A549 treated with CpdA at 1 μM for 4 hours (cell line): ENCODE measurements at places on chromosomes 3 and 15. TPM values are rescaled to one million over a fixed set of nuclear protein-coding genes. Genes with fewer than 3 reads are reported as not detected.

ARGFX gene
- not detected in 5 replicates for total RNA-seq

C3orf70 gene
- 0.02 TPM in 1 of 5 replicates, not detected in the others for total RNA-seq

SMAD6 gene
- total RNA-seq: 19.3 to 27.2 TPM (median 25.3 TPM) in 5 replicates

LMAN1L gene
- not detected in 5 replicates for total RNA-seq

SNX22 gene
- 0.47 to 1.6 TPM (median 1.2 TPM) in 5 replicates for total RNA-seq
